Epithelial cell of proximal tubule (primary cell): ENCODE measurements at places on chromosomes 4 and X. TPM values are rescaled to one million over a fixed set of nuclear protein-coding genes. Genes with fewer than 3 reads are reported as not detected.

NR3C2 gene
- total RNA-seq = 0.98 and 1.5 TPM in 2 replicates

CXorf65 gene
- total RNA-seq = not detected in 2 replicates

GPR173 gene
- 1.5 and 2.2 TPM in 2 replicates for total RNA-seq

FGF13 gene
- total RNA-seq = 2.5 and 4.2 TPM in 2 replicates

DNA sequence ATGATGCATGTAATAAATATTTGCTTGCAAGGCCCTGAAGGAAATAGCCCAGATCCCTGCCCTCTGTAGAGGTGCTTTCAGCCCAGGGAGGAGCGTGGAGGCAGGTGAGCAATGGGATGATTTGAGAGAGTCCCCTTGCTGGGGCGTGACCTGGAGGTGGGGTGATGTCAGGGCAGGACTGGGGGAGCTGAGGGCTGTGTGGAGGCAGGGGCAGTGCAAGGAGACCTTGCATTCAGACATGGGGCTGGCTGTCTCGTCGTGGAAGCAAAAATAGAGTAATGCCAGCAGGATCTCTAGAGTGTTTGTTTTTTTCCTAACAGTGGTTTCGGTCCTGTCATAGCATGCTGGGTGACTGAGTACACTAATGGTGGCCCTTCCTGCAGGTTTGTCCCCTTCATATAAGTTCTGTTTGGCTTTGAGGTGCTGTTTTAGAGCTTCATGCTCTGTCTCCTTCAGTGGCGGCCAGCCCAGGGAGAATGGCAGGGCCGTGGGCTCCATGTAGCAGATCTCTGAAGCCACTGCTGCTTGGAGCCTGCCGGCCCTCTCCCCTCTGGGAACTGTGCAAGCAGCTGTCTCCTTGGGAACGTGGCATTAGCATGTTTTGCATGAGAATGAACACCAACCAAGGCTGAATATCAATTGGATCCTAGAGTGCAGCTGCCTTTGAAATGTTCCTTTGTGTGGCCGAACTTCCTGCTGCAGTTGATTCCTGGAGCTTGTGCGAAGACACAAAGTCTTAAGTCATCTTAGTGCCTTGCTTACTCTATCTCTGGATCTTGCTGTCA lies 39.3 kb upstream of the CLDN34 start:
- no peak for DNase-seq

GRCh38 chr4:105679186-105679585 lies 29.3 kb downstream of the INTS12 start:
- no peak for DNase-seq
